NCI-H1417 (cell line): ENCODE measurements at places on chromosomes 2 and 18.

- no peak for DNase-seq
Observed at GRCh38 chr2:170265321-170265720, 87.4 kb downstream of the MYO3B start.

GRCh38 chr18:31386741-31387140 lies 10.2 kb downstream of the DSG4 start:
- DNase-seq: no peak

DNA sequence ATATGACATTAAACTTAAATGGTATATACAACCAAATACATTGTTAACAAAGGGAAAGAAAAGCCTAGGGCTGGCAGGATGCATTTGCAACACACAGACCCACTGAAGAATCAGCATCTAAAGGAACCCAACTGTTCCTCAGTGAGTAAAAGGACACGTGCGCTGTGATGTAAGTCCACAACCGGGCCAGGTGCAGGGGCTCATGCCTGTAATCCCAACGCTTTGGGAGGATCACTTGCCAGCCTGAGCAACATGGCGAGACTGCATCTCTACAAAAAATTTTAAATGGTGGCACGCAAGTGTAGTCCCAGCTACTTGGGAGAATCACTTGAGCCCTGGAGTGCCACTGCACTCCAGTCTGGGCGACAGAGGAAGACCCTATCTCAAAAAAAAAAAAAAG lies 3.9 kb downstream of the DTNB start:
- no peak for DNase-seq

- no peak for DNase-seq
Observed at GRCh38 chr2:32900246-32900973, 46.3 kb upstream of the LTBP1 start.

GRCh38 chr2:209613649-209614305 lies 157.9 kb upstream of the UNC80 start:
- no peak for DNase-seq

- DNase-seq: no peak
Observed at GRCh38 chr2:238202326-238203093, 985 bp downstream of the ILKAP start.

GRCh38 chr2:170820757-170821530 lies 4.3 kb downstream of the GAD1 start:
- DNase-seq: no peak

DNA sequence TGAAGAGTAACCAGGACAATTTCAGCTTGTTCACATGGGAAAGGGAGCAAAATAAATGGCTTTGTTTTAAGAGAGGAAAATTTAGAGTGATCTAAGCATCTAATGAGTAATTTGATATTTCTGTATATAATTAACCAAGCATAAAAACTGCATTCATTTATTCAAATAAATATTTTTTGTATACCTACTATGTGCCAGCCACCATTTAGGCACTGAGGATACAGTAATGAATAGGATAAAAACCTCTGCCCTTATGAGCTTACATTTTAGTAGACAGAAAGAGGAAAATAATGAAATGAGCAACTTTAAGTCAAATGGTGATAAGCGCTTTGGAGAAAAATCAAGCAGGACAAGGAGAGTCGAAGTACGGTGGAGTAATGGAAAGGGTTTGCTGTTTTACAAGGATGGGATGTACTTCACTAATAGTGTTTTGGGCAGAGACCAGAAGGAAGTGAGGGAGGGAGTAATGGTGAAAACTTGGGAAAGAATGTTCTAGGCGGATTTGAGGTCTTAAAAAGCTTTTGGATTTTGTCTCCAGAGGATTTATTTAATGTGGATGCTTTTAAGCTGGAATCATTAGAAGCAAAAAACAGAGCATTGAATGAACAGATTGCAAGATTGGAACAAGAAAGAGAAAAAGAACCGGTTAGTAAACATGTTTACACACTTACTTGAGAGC lies 17.4 kb downstream of the NDC80 start:
- DNase-seq: no peak

GRCh38 chr18:58612315-58613055 lies 16.4 kb downstream of the ALPK2 start:
- no peak for DNase-seq

DNA sequence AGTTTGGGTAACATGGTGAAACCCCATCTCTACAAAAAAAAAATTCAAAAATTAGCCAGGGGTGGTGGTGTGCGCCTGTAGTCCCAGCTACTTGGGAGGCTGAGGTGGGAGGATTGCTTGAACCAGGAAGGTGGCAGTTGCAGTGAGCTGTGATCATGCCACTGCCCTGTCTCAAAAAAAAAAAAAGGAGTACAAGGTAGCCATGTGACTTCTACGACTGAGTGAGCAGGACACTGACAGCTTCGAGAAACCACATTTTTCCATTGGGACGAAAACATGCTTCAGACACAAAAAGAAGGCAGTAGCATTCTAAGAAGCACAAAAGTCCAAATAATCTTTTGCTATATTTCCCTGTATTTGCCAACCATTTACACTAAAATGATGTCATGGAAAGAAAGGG lies 19.7 kb upstream of the IKZF2 start:
- no peak for DNase-seq

DNA sequence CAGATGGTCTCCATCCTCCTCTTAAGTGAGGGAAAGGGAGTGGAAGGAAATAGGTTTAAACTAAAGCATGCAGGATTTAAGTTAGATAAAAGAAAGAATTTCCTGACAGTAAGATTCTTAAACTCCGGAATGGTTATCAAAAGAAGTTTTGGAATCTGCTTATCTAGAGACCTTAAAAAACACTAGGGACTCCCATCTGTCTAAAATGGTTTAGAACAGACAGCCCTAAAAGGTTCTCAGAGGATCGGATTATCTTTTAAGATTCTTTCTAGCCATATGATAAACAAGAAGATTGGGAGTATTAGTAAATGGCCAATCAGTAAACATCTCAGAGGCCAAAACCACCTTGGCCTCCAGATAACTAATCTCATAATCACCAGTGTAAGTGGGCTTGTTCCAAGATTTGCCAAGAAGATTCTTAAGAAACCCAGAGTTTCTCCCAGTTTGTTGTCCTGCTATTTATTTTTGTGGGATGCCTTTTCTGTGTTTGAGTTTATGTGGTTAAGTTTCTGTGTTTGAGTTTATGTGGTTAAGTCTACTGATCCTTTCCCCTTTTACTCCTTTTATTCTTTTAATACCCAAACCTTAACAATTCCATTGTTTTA lies 314.9 kb upstream of the NRP2 start:
- DNase-seq: no peak

GRCh38 chr2:96739633-96740428 lies at the start of gene LMAN2L:
LMAN2L (minus strand) TSS chr2:96740064; CDS start chr2:96740040, 24 bp downstream.
- peak; percentile 96 for DNase-seq

DNA sequence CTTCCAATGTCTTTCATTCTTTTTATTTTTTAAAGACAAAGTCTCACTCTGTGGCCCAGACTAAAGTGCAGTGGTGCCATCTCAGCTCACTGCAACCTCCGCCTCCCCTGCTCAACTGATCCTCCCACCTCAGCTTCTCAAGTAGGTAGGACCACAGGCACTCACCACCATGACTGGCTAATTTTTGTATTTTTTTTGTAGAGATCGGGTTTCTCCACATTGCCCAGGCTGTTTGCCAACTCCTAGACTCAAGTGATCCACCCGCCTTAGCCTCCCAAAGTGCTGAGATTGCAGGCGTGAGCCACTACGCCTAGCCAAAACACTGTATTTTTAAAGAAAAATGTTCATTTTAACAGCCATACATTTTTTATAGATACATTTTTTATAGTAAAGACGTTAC lies 12.7 kb downstream of the GCKR start:
- DNase-seq: no peak

GRCh38 chr2:219608399-219608964 lies 10.8 kb downstream of the STK11IP start:
- DNase-seq: no peak

GRCh38 chr2:76749858-76750257 lies 772.3 kb downstream of the LRRTM4 start:
- DNase-seq: no peak

GRCh38 chr2:46315103-46315890 lies 18.1 kb downstream of the EPAS1 start:
- no peak for DNase-seq

DNA sequence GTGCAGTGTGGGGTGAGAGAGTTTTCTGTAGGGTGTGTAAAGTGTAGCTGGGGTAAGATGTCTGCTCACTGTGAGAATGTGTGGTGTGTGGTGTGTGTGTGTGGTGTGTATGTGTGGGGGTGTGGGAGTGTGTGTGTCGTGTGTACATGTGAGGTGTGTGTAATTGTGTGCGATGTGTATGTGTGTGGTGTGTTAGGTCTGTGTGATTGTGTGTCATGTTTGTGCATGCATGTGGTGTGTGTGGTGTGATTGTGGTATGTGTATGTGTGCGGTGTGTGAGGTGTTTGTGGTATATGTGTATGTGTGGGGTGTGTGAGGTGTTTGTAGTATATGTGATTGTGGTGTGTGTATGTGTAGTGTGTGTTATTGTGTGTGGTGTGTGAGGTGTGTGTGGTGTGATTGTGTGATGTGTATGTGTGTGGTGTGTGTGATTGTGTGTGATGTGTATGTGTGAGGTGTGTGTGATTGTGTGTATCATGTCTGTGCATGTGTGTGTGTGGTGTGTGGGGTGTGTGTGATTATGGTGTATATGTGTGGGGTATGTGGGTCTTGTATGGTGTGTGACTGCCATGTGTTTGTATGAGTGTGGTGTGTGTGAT lies 241.7 kb upstream of the HDAC4 start:
- no peak for DNase-seq

DNA sequence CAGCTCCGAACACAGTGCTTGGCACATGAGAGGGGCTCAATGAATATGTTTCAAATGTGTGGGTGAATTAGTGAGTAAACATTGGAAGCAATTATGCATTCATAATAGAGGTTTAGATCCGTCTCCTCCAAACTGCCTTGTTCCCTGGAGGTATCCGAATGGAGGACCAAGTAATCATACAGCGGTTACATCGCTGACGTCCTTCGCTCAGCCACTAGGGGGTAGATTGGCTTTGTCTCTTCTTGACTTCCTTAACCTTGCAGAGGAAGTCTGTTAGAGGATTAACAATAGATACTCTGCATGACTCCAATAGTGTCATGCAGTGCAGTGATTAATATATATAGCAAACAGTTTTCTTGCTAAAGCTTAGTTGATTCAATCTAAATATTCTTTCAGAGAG lies 517.0 kb downstream of the PTPRM start:
- DNase-seq: peak; percentile 26

GRCh38 chr2:16584824-16585540 lies 80.7 kb downstream of the CYRIA start:
- no peak for DNase-seq

- DNase-seq: no peak
Observed at GRCh38 chr2:217622205-217623060, 380.4 kb downstream of the TNS1 start.

DNA sequence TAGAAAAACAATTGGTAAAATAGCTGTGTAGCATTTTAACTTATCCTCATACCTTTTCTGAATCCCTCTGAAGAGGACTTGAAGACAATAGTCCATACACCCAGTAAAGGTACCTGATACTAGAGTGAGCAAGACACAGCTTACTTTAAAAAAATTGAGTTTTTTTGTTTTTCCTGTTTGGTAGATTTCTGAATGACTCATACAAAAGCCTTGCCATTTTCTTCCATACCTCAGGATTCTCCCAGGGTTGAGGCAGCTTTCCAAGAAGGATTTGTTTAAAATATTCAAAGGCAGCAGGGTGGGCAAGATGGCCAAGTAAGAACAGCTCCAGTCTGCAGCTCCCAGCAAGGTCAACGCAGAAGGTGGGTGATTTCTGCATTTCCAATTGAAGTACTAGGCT lies 551.0 kb upstream of the LRATD1 start:
- DNase-seq: no peak

DNA sequence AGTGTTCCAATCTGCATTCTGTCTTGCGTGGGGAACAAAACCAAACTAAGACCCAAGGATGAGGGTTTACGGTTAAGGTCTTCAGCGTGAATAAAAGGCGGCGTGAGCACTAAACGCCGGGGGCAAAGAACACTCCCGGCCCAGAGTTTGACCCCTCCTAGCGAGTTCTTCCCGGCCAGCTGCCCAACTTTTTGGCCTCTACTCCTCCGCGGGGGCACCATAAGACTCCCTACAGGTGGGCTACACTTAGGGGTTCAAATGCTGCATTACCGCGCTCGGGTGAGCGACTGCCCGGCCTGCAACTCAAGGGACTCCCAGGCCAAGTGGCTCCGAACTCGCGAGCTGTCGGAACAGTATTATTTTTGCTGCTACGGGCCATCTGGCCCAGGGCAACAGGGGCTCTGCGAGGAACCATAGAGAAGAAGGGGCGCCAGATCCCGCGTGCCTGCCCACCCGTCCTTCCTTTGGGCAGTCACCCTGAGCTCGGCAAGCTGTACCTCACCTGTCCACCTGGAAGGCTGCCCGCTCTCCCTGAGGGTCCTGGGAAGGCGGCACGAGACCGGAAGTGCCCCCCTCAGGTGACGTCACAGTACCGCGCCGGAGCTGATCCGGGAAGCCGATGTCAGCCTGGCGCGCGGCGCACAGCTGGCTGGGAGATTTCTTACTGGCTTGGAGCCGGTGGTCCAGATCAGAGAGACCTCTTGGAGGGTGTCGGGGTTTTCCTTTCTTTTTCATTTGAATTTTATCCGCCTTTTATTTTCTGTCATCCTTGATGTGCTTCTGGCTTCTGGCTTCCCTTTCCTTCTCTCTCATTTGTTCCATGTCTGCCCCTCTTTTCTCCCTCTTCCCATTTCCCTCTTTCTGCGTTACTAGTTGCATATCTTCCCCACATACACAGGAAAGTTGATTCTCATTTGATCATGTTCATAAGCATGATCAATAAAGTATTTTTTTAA lies at the start of gene LDAH:
LDAH (minus strand) TSS at position 567 of the 956 bp plus-strand sequence. CDS start 21,638 bp downstream, outside the sequence.
- peak; percentile 96 for DNase-seq

DNA sequence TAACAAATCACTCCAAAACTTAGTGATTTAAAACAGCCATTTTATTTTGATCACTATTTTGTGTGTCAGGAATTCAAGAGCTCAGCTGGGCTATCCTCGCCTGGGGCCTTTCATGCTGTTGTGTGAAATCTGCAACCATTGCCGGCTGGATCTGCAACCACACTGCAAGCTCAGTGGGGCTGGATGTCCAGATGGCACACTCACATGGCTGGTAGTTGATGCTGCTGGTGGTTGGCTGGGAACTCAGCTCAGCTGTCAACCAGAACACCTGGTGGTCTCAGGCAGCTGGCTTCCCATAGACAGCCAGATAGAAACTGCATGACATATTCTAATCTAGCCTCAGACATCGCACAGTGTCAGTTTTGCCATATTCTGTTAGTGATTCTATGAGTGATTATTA lies 30.6 kb upstream of the AP1S3 start:
- DNase-seq: no peak

- no peak for DNase-seq
Observed at GRCh38 chr2:29105375-29105774, 9.8 kb upstream of the CLIP4 start.

DNA sequence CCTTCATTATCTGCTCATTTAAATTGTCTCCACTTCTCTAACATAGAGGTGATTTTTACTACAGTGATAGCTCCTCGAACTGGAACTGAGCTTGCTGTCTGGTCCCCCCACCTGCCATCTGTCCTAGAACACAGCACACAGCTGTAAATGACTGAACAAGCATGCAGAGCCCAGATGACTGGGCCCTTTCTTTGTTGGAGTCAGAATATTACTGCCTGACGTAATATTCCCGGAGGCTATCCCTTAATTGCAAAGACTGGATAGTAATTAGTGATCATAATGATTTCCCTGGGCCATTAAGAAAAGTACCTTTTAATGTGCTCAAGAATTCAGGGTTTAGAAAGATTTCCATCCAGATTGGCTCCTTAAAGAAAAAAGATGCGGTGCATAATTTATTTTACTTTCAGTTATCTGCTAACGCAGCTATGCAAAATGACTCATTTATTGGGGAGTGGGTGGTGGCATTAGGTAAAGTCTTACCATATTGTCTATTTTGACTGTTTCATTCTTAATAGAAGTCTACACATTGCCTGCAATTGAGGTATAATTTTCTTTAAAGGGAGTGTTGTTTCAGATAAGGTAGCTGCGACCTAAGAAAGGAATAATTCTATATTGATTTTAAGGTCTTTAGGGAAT lies 84.4 kb downstream of the MAP4K4 start:
- peak; percentile 7 for DNase-seq
